CD4-positive, alpha-beta T cell treated with Interleukin-21 for 1 hour (primary cell): ENCODE measurements at places on chromosomes 6 and 20.

DNA sequence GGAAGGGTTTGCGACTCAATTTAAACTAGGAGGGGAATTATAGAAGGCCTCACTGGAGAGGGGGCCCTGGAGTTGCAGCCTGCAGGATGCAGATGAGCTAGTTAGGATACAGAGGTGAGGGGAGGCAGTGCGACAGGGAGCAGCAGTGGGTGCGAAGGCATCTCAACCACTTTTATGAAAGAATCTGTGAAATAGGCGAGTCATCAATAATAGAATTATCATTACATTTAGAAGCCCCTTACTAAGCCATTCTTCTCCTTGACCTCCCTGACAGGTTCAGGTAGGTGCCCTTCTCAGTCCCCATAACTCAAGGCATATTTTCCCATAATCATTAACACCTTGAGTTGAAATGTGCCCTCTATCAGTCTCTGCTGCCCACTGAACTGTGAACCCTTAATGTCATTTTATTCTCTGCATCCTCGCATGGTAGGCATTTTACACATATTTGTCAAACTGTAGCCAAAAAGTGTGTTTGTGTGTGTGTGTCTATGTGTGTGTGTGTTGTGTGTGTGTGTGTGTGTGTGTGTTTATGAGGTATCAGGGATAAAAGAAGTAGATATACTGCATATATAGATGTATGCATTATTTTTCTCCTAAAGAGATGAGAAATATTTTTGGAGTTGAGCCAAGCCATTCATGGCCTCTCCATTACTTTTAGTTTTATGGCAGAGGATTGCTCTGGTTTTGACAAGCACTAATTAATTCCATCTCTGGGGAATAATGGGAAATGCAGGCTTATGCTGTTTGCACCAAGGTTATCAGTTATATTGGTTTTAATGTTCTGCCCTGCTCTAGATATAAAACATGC, 898.8 kb downstream of the KIF16B start:
- DNase-seq = no peak

DNA sequence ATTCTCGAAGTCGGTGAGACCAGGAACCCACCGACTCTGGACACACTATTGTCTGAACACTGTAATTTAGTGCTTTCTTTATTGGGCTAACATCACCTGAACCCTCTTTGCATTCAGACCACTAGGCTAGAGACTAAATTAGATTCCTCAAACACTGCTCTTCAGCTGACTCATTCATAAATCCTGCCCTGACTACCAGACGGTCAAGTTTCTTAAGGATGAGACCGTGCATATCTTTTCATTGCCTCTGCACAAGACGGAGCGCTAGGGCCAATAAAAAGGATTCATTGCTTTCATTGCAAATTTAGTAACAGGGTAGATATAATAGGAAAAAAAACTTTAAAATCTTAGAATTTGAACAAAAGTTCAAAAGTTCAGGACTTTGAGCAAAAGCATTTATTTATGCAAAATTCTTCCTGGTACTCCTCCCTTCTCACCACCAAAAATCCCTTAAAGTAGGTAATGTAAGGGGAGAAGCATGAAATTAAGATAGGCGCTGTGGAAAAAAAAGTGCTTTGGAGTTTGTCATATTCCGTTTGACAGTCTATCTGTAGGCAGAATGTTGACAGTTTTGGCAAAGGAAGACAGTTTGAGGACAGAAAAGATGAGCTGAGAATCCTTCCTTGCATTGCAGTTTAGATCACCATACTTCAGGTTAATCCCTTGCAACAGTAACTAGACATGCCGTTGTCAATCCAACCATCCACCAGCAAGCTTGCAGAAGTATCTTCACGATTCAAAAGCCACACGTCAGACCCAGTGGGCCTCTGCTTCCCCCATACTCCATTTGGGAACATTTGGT, 328.6 kb upstream of the JARID2 start:
- no peak for DNase-seq

- DNase-seq = no peak
Observed at GRCh38 chr6:17861361-17861760, 126.1 kb downstream of the KIF13A start.

DNA sequence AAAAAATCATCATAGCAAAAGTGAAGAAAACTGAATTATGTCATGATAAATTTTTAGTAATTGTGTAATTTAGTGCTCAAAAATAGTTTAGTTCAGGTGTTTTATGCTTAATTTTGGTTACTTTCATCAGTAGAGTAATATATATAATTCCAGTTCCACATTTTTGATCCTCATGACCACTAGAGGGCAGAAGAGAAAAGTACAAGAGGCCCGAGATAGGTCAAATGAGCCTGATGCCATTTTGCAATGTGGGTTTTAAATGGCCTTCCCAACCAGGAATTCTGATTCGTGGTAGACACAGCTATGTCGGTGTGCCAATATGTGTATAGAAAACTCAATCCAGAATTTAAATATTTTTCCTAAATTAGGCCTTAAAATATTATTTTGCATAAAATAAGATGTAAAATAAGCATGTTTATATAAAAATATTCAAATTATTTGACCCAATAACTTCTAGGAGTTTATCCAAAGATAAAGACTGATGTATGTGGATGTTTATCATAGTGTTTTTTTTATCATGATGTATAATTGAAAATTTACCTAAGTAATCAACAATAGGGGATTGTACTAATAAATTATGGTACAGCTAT, 159.7 kb upstream of the RPS6KA2 start:
- DNase-seq = peak; percentile 74

DNA sequence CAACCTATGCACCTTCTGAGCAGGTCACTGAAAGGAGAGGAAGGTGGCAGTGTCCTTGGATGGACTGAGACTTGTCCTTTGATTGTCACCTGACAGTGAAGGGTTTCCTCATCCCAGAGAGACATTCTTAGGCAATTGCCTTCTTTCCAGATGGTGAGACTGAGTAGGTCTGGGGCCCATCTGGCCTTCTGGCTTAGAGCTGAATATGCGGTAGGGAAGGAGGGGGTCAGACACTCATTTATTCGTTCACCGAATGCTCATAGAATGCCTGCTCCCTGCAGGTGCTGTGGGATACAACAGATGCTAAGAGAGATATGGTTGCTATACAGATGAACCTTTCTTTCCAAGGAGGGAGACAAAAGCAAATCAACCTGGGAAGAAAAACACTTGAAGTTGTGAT, 76.8 kb downstream of the BMP6 start:
- no peak for DNase-seq

DNA sequence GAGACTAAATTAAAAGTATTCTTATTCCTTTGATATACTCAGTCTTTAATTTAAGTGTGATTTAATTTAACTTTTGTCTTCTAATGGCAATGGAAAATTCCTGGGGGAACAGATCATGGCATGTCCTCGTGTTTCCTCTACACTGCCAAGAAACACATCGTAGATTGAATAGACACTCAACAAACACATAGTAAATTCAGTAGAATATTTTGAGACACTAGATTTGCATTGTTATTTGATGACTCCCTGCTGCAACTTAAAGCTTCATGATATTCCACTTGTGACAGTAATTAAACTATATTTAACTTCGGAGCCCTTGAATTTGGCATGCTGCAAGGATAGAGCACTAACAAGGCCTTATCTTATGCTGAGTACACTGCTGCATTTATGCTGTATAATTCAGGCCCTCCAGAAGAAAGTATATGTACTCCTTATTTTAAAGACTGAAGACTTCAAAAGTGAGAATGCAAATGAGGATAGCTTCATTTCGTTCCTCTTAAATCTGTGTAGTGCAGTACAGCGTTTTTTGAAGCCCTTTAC, 84.3 kb downstream of the GRM1 start:
- DNase-seq = no peak

- peak; percentile 79 for DNase-seq
Observed at GRCh38 chr6:7140631-7141378, 33.0 kb downstream of the RREB1 start.

DNA sequence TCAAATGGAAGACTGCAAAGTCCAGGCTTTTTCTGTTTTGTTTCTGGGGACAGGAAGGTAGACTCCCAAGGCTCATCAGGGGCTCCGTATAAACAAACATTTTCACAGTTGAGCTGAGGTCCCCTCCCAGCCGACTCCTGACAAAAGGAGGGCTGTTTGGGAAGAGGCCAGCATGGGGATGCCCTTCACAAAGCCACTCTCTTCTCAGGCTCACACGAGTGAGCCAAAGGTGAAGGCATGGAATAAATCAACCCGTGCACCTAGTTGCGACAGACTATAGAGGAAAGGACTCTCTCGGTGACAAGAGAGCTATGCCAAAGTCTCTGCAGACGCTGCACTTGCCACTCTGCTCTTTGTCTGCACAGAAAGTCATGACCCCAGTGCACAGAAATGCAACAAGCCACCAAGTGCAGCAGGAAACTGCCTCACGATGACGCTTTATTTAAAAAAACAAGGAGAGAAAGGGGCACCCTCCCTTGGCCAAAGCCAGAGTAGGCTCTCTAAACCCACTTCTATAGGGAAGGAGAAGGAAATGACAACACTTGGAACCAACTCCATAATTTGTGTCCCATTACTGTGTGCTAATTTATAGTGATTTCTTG, 21.0 kb downstream of the JAG1 start:
- DNase-seq = no peak

- no peak for DNase-seq
Observed at GRCh38 chr6:112415366-112415765, 68.2 kb downstream of the RFPL4B start.
